NCI-H524 treated with DMSO at 0.1 percent for 48 hours (cell line): ENCODE measurements at places on chromosomes 5 and 9.

DNA sequence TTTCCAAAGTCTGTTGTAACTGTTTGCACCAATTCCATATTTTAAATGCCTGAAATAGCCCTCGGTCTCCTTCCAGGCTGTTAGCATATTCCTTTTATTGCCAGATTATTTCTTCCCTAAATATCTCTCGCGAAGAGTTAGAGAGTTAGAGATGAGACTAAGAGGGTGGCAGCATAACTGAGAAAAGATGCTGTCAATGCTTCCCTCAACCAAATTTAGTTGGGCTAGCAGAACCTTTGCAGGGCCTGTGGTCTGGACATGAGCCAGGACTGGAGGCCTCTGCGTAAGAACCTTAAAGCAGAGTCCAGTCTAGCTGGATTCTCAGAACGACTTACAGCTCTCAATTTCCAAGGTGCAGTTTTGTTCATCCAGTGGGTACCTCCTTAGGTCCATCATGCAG, 135.9 kb downstream of the GABRB2 start:
- DNase-seq = no peak

DNA sequence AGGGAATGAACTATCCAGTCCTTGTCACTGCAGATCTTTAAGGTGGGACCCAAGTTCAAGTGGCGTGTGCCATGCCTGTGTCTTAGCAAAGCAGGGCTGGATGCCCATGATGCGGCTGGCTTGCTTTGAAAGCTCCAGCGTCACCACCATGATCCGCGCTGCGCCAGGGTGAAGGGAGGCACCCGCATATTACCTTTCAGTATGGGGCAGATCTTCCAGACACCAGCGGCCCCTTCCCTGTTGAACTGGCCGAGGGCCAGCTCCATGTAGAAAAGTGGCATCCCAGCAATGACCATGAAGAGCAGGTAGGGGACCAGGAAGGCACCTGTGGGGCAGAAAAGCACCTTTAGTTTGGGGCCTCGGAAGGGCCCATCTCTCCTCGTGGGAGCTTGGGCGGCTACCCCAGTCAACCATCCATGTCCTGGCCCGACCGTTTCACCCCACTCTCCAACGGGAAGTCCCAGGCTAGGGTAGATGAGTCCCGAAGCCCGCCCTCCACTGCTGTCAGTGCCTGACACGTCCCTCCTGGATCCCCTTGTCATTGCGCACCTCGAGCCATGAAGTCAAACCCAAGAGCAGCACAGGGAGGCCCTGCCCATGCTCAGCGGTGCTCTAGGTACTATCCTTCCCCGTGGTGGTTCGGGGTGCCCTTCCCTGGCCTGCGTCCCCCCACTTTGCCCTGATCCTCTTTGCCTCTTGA, 3.9 kb downstream of the SLC6A3 start:
- no peak for DNase-seq

DNA sequence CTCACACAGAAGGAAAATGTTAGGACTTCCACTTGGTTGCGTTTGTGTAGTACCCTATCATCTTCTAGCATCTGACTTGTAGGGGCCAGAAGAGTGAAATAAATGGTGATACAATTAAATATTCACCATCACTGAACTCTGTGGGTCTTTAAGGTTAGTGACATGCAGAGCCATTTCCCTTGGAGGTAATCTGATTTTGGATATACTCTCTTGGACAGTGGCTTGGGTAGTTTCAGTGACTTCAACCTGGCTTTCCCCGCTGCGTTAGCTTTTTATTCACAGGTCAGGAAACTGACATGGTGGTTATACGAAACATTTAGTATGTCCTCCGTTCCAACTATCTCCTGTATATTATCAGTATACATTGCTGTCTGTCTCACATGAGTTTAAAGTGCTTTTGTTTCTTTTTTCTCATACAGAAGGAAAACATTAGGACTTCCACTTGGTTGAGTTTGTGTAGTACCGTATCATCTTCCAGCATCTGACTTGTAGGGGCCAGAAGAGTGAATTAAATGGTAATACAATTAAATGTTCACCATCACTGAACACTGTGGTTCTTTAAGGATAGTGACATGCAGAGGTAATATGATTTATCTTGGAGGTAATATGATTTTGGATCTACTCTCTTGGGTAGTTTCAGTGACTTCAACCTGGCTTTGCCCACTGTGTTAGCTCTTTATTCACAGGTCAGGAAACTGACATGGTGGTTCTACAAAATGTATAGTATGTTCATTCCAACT, 883.6 kb downstream of the TAF11L14 start:
- DNase-seq = no peak

GRCh38 chr9:91814753-91815152, 135.3 kb downstream of the ROR2 start:
- no peak for DNase-seq

GRCh38 chr9:105299190-105299854, 54.9 kb downstream of the SLC44A1 start:
- DNase-seq = no peak

DNA sequence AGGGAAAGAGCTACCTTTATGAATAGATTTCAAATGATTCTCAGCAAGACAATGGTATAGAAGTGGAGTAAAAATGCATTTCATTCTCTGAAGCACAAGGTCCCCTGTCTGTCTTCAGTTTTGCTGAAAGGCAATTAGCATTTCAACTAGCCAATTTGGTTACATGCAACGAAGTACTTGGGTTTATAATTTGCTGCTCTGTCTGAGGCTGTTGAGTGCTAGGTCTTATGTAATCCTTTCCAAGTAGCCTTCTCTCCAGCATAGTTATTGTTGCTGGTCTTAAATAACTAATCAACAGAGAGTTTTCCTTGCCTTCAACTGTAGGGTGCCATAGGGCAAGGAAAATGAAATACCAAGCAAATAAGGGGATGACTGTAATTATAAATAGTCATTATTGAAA, 4.5 kb downstream of the ADGRV1 start:
- peak; percentile 84 for DNase-seq

- DNase-seq = no peak
These were observed 813 bp downstream of the HNRNPK start for GRCh38 chr9:83978992-83979811.

DNA sequence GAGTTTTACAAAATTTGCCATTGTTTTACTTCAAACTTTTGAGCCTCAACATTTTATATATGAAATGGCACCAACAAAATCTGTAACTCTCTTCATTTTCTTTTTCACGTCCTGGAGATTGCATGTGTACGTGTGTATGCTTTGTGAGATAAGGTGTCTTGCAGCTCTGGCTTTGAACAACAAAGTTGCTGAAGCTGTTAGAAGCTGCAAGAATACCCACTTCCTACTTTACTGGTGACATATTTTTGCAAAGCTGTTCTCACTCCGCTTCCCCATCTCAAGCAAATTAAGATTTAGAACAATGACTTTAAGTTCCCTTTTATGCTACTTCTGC, 41.8 kb downstream of the FYB1 start:
- no peak for DNase-seq

GRCh38 chr5:75460532-75460931, 50.9 kb downstream of the CERT1 start:
- DNase-seq = no peak

DNA sequence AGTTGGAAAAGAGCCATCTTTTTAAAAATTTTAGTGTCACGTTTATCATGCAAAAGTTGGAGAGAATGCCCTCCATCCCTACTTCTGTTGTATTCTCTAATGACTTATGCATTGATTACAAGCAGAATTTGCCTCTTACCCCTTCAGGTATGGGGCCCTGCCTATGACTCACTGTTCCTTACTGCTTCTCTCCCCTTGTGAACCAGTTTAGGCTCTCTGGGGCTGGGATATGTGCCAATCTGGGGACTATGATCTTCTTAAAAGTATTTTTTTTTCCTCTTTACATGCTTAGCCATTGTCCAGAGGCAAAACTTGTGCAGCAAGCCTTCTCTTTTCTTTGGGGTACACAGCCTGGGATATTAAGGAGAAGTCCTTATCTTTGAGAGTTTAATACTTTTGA, 37.4 kb downstream of the CAMK4 start:
- DNase-seq = no peak

- no peak for DNase-seq
These were observed 1.1 kb upstream of the PRKAA1 start for GRCh38 chr5:40799258-40799657.

DNA sequence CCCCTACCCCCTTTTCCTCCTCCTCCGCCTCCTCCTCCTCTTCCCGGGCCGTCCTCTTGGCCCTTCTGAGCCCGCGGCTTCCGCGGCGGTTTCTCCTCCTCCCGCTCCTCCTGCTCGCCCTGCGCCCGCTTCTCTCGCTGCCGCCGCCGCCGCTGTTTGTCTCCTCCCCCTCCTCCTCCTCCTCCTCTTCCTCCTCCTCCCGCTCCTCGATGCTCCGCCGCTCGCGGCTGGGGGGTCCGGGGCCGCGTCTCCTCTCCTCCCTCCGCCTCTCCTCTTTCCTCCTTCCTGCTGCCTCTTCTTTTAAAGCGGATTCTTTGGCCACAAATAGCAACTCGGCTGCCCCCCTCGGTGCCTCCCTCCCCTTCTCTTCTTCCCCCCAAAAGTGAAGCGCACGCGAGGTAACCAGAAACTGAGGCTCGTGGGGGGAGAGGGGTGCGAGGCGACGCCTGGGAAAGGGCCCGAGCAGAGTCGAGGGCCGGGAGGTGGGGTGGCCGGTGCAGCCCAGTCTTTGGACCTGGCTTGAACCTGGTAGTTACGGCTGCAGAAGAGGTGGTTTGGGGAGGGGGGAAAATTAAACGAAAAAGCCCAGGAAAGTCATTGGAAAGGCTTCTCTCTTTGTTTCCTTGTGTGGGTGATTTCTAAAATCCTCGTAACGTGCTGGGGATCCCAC, 1058.5 kb upstream of the DMAC1 start:
- no peak for DNase-seq

- DNase-seq = no peak
These were observed 14.1 kb downstream of the TCF7 start for GRCh38 chr5:134128648-134128995.

DNA sequence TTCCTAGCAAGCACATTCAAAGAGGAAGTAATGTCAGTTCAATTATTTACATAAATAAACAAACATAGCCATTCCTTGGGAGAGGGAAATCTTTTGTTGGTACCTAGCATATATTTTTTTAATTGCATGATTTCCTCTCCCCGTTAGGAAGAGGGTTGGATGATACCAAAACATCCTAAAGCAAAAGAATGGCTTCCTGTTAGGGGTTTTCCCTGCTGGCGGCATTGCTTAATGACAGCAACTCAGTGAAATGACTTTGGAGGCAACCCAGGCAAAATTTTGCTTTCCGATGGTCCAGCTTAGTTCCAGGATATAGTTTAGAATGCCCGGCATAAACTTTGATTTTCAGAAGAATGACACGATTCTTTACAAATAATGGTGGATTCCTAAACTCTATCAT, 73.2 kb downstream of the MAT2B start:
- no peak for DNase-seq

DNA sequence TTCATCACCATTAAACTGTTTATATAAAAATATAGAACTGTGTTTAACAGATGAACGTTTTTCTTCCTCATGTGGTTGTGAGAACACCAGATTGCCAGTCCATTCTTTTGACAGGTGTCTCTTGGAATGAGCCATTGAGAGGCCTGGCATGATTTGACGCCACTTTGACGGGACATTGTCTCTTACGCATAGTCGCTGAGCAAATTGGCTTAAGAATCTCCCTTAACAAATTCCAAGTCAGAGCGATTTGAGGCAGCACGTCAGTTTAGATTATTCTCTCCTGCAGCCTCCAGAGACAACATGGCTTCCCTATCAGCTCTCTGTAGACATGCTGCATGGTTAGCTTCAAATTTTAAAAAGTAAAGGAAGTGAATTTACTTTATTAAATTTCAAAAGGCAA, 510.7 kb upstream of the ACO1 start:
- no peak for DNase-seq

DNA sequence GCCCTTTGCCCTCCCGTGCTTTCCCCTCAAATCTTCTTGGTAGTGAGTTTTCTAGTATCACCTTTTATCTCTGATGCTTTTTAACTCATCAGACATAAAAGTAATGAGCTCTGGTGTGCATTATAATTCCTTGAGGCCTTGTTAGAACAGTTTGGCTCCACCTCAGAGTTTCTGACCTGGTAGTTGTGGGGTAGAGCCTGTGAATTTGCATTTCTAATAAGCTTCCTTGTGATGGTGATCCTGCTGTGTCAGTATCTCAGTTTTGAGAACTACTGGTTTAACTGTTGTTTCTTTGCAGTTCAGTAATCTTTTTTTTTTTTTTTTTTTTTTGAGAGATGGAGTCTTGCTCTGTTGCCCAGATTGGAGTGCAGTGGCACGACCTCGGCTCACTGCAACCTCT, 31.1 kb downstream of the UBE2D2 start:
- no peak for DNase-seq

- no peak for DNase-seq
These were observed 25.0 kb downstream of the LMNB1 start for GRCh38 chr5:126801992-126802294.

GRCh38 chr5:139898981-139899380, 103.4 kb downstream of the PSD2 start:
- no peak for DNase-seq

DNA sequence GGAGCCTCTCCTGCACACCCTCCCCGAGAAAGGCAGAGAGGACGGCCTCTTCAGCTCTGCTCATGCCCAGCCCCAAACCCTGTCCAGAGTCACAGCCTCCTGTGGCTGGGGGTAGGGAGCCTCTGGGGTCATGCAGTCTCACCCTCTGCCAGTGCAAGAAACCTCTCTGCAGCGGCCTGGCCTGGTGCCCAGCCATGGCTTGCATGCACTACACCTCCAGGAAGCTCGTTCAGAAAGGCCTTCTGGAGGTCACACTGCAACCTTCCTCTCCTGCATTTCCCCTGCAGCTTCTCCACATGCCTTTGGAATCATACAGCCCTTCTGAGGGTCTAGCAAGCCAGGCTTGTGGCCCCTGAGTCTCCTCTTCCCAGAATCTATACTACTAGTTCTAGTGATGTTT, 17.9 kb downstream of the CSF1R start:
- DNase-seq = no peak

- DNase-seq = no peak
These were observed 31.2 kb upstream of the IRX2 start for GRCh38 chr5:2782658-2783057.

DNA sequence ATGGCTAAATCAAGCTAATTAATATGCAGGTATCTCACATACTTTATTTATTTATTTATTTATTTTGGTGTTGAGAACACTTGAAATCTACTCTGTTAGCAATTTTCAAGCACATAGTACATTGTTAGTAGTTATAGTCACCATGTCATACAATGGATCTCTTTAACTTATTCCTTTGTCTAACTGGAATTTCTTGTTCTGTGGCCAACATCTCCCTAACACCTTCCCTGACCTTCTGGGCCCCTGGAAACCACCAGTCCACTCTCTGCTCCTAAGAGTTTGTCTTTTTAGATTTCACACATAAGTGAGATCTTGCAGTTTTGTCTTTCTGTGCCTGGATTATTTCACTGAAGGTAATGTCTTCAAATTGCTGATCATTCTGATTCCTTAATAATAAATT, 229.1 kb downstream of the SEMA5A start:
- no peak for DNase-seq

- DNase-seq = no peak
These were observed 36.9 kb upstream of the TNPO1 start for GRCh38 chr5:72779520-72779919.

GRCh38 chr9:76022317-76022716, 131.8 kb downstream of the PCSK5 start:
- no peak for DNase-seq

GRCh38 chr9:26856413-26857032, 36.1 kb downstream of the CAAP1 start:
- peak; percentile 8 for DNase-seq

GRCh38 chr9:130590305-130590704, 10.9 kb downstream of the FUBP3 start:
- DNase-seq = no peak
